CD14-positive monocyte (primary cell): ENCODE measurements at places on chromosomes 5 and 9. TPM values are rescaled to one million over a fixed set of nuclear protein-coding genes. Genes with fewer than 3 reads are reported as not detected.

Gene OBP2B
- polyA plus RNA-seq: not detected in 2 replicates

Gene LHX6
- not detected in 2 replicates for polyA plus RNA-seq

Gene SGCD
- polyA plus RNA-seq: not detected in 2 replicates

Gene CER1
- polyA plus RNA-seq: not detected

Gene HMMR
- not detected for polyA plus RNA-seq
